Endothelial cell (in vitro differentiated cells): ENCODE measurements at places on chromosomes 3 and 15.

DNA sequence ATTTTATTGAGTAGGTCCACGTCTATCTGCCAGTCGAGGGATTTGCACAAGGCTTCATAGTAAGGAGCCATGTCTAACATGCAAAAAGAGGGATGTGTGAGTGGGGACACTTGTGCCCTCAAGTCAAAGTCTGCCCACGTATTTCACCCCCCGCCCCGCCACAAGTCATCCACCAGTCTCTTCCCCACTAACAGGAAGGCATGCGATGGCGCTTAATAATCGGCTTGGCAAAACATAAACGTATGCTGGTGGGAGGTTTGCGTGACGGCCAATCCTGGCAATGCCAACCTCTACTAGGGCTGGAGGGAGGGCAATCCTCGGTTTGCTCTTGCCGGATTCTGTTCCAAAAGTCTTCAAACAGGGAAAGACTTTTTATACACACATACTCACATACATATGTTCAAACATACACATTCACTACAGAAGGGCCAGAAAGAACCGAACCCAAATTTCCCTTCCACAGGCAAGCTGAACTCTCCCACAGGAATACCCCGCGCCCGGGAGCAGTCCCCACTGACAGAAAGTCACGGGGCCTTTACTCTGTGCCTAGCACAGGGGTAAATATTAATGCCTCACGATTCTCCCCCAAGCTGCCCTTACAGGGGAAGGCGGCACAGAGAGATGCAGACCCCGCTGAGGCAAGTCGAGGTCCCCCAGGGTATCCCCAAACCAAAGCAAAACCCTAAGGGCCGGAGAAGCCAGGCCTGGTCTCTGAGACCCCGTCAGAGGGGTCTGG is 675 bp downstream of the PSMD6 start:
- DNase-seq, result peak; percentile 5

DNA sequence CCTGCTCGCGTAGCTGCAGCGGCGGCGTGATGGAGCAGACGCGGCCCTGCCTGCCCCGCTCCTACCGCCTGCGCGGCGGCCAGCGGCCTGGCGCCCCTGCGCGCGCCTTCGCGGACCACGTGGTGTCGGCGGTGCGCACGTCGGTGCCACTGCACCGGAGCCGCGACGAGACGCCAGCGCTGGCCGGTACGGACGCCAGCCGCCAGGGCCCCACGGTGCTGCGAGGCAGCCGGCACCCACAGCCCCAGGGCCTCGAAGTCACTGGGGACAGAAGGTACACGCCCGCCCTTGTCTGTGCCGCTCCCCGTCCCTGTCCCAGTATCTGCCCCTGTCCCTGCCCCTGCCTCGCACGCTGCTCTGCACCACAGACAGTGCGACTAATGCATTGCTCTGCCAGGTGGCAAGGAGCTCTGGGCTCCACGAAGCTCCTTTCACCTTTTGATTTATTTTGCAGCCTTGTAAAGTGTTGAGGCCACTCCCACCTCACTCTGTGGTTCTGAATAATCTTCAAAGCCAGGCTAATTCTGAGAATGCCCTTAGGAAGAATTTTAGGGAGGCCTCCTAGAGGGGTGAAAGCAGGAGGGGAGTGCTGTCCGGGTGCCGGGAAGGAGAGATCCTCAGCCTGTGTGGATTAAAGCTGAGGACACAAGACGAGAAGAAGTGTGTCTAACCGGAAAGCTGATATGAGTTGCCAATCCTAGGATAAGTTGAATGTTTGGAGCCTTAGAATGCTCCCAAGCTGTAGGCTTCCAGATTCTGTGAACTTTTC is 100.0 kb downstream of the THSD4 start:
- DNase-seq, result no peak

DNA sequence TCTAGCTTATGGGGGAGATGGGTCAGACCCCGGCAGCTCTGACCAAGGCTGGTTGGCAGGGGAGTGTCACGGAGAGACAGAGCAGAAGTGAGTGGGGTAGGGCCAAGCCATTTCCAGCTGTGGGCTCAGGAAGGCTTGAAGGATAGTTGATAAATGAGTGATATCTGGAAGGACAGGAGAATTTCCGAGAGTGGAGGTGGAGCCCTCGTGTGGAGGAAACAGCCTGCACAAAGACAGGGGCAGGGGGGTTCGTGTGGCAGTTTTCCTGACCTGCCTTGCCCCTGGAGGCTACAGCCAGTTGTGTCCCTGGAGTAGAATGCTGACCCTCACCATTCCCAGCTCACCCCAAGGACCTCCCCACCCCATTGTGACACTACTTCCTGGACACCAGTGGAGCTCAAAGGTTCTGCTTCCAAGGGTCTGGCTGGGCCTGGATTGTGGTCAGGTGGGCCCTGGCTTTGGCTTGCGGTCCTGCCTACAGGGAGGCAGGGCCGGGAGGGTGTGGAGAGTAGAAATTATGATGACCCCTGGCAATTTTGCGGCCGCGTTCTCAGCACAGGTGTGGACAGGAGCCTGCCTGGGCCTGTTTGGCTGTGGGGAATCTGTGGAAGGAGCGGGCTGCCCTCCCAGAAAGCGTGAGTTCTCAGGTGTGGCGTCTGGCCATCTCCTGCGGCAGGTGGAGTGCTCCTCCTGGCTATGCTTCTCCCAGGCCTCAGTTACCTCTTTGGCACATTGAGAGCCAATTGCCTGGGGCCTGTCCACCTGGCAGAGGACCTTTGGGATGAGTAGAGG is at the start of gene SLC22A14:
Gene SLC22A14 (plus strand): TSS at position 400 of the 792 bp plus-strand sequence. CDS start 23,733 bp downstream, outside the sequence.
- no peak for DNase-seq

GRCh38 chr15:39942753-39943150 is 8.8 kb downstream of the EIF2AK4 start:
- no peak for DNase-seq

DNA sequence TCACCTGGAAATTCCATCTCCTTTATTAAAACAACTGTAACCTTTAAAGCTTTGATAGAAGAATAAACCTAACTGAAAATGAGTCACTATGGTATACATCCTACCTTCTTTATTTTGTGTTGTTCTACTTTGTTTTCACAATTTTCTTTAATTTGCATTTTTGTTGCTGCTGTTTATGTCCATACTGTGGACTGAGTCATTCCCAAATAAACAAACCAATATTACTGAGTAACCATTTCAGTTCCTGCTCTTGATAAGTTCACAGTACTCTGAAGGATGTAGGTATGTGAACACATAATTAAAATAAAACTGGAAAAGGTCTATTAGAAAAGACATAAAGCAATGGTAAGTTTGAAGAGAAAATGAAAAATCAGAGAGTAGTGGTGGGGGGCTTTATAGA is 528.5 kb upstream of the GOLIM4 start:
- no peak for DNase-seq
